ENCODE measurements at places on chromosomes 5 and 9.

DNA sequence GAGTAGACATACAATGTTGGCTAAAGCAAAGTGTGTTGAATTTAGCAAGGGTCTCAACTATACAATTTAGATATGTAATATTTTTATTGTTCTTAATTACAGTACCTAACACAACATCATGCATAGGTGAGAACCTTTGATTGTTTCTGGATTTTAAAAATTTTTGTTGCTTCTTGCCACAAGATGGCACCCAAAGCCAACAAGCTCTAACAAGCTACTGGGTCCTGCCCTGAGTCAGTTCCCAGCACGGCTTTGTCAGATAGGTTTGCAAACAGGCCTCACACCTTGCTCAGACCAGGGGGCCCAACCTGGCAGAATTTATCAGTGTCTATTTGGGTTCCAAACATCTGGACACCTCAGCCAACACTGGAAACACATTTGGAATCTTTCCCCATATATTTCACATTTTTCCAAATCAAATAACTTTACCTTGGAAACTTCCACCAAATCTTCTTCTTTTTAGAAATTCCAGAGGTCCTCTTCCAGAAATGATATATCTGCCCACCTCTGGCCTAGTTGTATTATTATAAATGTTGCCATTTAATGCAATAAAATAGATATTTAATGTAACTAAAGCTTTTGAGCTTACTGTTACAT lies 49.5 kb upstream of the EGFLAM start:
- DNase-seq: peak; percentile 68

DNA sequence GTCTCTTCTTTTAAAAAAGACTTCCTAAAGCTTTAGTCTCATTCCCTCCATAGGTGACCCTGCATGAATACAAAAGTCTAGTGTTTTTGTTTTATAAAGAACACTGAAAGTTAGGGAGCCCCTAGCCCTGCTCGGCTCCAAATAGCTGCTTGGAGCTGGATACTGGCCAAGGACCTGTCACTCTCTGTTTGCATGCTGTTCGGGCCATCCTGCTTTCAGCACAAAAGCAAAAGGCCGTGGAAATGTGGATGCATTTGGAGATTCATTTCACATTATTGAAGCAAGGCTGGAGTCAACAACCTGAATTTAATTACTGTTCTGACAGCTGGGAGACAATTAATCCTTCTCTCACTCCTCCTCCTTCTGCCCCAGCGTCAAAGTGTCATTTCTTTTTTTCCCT lies 151.7 kb upstream of the NMUR2 start:
- DNase-seq: no peak

DNA sequence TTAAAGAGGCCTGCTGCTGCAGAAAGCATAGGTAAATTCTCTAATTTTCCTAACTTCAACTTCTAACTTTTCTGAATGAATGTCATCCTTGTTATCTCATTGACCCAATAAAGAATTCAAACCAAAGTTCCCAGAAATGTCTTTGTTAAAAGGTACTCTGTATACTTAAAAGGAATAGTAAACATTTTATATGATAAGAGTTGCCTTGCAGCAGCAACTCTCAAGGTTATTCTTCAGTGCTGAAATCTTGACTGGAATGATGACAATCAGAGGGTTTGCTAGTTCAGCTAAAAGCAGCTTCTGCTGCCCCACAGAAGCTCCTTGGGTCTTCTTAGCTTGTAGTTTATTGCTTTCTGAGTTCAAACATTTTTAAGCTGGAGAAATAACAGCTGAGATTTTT lies 28.3 kb downstream of the FGF10 start:
- DNase-seq: no peak

GRCh38 chr9:114273461-114273881 lies 49.4 kb upstream of the ORM1 start:
- DNase-seq: no peak

GRCh38 chr5:162638849-162639248 lies 571.3 kb downstream of the GABRG2 start:
- DNase-seq: no peak

DNA sequence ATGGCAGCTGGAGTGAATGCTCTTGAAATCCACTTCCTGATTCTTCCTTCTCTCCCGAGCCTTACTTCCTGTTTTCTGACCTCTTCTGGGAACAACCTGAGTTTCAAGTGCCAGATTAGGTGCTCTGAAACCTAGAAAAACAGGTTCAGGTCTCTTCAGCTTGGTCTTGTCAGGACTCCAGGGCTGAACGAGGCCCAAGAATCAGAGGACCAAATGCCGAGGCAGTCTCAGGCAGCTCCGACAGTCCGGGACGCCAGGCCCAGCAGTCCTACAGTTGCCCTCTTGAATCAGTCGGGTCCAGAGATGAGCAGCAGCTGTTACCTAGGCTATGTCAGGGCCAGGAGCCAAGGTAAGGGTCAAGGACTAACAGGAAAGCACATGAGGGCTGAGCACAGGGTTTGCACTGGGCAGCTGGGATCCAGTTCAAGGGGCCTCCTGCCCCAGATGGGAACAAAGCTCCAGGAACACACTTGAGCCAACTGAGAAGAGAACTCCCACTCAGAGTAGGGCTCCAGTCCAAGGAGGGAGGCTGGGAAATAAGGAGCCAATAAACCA lies 38.3 kb upstream of the ADRA1B start:
- DNase-seq: no peak
